ENCODE measurements at places on chromosomes 5 and 9.

GRCh38 chr9:127876026-127876763 is 1.3 kb downstream of the AK1 start:
- DNase-seq = no peak

DNA sequence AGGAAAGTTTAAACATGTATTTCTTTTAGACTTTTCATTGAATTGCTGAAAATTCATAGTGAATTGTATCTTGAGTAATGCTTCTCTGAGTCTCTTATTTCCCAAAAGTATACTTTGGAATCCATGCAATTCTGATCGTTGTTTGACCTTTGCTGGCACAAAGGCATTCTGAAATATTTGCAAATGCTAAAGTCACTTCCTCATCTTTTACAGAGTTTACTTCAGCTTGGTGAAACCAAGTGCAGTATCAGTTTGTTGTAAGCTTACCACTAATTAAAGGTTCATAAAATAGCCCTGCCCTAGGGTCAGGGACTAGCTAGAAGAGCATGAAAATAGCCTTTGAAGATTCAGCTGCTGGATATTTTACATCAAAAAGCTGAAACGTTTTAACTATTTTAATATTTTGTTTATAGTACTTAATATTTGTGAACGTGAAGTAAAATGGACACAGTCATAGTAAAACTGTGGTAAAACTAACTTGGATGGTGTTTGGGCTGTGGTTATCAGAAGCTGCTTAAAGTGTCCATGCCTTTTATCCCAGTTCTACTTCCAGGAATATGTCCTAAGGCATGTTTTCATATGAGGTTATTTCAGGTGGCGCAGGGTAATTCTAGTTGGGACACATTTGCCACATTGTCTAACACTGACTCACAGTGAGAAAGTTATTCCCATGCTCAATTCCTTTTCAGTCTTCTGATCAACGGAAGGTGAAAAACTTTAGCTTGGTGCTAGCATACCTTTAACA is 45.3 kb downstream of the SLC22A5 start:
- DNase-seq = no peak

DNA sequence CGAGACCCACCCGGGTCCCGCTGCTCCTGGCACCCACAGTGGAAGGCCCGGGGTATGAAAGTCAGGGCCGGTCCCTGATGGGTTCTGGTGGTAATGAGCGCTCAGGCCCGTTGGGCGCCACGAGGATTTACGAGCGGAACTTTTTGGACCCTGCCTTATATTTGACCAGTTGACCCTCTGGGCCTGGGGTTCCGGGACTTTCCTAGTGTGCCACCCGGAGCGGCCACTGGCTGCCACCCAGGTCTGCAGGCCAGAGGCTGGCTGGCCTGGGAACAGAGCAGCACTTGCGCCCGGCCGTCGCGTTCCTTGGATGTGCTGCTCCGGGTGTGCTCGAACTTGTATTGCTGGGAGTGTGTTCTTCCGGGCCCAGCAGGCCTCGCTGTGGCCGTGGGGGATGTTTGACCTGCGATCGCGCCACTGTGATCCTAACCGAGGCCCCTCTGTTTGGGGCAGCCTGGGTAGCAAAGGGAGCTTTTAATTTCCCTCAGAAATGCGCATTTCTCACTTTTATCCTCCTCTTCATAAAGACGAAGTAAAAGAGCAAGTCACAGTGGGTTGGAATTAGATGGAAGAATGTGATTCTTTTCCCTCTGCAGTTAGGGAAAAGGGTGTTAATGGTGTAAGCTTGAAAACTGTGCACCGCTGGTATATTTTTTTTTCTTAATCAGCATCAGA is 1.2 kb downstream of the F2RL1 start:
- DNase-seq = no peak

- no peak for DNase-seq
These were observed 141.3 kb upstream of the NFIB start for GRCh38 chr9:14455243-14455642.

GRCh38 chr5:54673523-54674225 is 156.1 kb downstream of the SNX18 start:
- peak; percentile 33 for DNase-seq

- peak; percentile 42 for DNase-seq
These were observed 621 bp downstream of the SEC16A start for GRCh38 chr9:136482046-136482792.

- no peak for DNase-seq
These were observed 9.8 kb upstream of the TARS1 start for GRCh38 chr5:33430983-33431382.

GRCh38 chr9:124793015-124793541 is 16.1 kb downstream of the OLFML2A start:
- no peak for DNase-seq

- no peak for DNase-seq
These were observed 1.5 kb upstream of the PTPRD start for GRCh38 chr9:10614196-10614800.

DNA sequence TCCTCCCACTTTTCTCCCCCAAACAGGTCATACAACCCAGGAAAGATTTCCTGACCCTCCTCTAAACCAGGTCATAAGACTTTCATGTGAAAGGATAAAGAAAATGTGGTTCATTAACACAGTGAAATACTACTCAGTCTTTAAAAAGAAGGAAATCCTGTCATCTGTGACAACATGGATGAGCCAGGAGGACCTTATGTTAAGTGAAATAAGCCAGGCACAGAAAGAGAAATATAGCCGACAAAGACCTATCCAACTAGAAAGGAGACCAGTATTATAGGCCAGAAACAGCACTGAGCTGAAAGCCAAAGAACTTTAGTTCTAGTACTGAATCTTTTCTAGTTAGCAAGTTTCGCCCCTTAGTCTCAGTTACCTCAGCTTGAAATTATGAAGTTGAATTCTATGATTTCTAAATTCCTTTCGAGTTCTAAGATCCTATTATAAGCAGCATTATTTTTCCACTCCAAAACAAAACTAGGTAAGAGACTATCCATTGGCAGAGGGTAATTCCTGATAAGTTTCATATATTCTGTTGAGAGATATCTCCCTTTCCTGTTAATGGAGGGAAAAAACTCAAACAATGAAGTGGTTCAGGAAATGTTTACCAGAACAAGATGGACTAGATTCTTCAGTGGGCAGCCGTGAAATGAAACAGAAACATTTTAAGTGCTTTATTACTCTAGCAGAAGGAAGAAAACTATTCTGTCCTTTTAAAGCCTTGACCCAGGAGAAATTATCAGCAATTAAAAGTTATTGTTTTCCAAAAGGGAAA is 42.5 kb downstream of the GNA14 start:
- no peak for DNase-seq

DNA sequence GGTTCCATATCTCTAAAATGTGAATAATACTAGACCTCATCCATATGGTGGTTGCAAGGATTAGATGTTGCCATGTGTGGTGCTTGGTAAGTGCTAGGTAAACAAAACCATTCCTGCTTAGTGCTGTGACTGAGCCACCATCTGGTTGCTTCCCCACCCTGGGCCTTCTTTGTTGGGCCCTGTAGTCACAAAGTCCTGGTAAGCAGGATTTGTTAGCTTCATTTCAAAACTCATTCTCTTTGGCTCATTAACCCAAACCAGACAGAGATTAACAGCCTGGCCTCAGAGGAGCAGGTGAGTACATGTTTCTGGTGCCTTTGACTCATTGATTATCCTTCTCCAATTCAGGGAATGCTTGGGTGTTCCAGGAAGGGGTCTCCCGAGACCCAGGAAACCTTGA is 240.2 kb downstream of the ARHGAP26 start:
- DNase-seq = no peak

- DNase-seq = no peak
These were observed 86.3 kb downstream of the S1PR3 start for GRCh38 chr9:89077519-89077918.

- DNase-seq = peak; percentile 18
These were observed 4.7 kb downstream of the IFNA8 start for GRCh38 chr9:21413624-21414023.

DNA sequence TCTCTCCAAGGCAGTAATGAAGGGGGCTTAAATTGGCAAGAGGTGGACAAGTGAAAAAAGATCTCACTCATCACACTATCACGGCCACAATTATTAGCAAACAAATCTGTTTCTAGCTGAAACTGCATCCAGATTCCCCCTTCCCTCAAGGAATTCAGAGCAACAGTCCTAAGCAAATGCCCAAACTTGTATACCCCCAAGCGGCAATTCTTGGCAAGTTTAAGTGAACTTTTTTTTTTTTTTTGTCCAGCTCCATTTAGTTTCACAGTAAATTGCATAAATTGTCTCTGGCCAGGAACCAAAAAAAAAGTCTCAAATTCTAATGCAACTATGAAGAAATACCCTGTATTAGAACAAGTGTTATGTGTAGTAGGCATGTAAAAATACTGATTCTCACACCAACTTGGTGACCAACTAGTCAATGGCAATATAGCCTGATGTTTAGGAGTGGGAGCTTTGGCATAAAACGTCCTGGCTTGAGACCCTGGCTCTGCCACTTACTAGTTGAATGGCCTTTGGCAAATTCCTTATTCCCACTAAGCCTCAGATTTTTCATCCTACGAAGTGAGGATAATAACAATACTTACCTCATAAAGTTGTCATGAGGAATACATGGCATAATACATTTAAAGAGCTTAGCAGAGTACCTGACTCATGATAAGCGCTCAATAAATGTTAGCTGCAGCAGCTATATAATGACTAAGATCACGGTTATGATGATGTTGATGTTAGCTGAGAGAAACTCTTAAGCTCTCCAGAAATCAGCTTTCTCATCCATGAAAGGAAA is 193.2 kb downstream of the ADAMTSL1 start:
- no peak for DNase-seq

DNA sequence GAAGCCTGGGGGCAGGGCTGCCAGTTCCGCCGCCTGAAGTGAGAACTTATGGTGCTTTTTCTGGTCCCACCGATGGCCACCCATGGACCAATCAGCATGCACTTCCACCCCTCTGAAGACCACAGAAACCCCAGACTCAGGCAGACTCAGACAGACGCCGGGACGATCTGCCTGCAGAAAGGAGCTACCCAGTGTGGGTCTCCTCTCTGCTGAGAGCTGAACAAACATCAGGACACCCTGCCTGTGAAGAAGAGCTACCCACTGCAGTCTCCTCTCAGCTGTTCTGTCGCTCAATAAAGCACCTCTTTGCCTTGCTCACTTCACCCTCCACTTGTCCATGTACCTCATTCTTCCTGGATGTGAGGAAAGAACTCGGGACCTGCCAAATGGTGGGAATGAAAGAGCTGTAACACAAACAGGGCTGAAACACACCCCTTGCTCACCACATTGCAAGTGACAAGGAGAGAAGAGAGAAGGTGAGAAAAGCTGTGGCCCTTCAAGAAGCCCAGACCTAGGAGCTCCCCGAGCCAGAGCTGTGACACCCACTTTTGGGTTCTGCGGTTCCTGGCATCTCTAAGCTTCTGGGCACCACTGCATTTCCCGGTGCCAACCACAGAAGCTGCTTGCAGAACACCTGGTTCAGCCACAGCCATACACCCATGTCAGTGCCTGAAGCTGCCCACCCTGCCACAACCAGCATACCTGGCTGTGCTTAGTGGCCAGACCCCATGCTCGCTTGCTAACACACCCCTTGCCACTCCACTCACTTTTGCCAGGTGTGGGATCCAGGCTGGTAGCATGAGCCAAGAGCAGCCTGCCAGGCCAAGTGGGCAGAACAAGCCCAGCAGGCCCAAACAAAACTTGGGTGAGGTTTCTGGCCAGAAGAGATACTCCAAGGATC is 114.3 kb upstream of the TSLP start:
- DNase-seq = no peak

DNA sequence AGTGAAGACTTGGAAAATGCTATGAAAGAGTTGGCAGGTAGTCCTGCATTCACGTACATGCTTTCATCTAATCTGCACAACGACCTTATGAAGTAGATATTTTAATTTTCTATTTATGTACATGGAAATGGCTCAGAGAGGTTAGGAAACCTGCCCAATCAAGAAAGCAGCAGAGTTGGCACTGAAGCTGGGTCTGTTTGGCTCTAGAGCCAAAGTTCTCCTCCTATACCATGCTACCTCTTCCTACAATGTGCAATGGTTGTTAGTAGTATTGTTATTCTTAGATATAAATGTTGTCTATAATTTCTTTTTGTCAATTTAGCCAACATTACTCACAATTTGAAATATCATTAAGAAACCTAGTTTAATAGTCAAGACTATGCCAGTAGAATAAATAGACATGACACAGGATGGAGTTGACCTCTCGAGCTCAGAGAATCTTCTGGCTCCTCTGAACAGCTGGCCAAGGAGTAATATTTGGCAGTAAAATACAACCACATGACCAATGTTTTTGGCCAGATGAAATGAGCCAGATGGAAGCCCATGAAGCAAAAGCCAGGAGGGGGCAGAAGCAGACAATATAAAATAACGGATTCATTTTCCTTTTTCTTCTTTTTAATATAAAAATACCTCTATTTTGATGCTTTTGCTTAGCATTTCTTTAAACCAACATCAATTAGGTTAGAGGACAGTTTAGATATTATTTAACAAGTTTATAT is 542.3 kb downstream of the PDE4D start:
- DNase-seq = no peak

DNA sequence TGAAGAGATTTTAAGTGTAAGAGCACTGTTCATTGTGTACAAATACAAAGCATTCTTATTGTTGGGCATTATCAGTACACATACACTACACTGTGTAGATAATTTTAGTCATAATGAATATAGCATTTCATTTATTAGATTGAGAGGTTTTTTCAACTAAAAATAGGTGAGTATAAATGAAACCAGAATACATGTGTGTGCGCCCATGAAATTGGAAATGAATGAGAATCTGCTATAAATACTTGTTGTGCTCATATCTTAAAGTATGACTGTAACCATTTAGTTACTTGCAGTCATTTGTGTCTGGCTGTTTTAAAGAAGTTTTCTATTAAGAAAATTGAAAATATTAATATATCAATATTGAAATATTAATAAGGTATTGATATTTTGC is 189.0 kb upstream of the MEF2C start:
- no peak for DNase-seq

- no peak for DNase-seq
These were observed 234.2 kb upstream of the IRX2 start for GRCh38 chr5:2985718-2986117.

- no peak for DNase-seq
These were observed 121.5 kb upstream of the SPRY4 start for GRCh38 chr5:142446131-142446959.

DNA sequence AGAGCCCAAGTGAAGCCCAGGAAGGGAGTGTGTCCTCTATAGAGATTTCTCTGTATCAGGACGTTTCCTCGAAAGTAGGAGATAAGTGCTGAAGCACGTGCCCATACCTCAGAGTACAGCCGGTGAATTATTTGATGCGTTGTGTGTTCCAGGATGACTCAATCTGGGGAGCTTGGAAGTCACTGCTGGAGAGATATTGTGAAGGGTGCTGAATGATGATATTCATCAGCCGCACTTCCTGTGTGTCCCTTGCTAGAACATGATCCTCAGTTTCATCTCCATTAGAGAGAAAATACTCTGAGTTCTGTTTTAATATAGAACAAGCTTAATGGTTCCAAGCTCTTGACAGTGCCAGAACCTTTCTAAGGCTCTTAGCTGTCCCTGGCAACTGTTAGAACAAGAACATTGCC is 402.3 kb upstream of the ADAMTSL1 start:
- DNase-seq = no peak
